Endothelial cell of umbilical vein (primary cell): ENCODE measurements at places on chromosomes 2 and 18.
A peak's percentile ranks its signal among the peaks of the same experiment; 100 is the strongest.

- DNase-seq = no peak
These were observed 55.7 kb downstream of the SNORC start for GRCh38 chr2:232925821-232926156.

DNA sequence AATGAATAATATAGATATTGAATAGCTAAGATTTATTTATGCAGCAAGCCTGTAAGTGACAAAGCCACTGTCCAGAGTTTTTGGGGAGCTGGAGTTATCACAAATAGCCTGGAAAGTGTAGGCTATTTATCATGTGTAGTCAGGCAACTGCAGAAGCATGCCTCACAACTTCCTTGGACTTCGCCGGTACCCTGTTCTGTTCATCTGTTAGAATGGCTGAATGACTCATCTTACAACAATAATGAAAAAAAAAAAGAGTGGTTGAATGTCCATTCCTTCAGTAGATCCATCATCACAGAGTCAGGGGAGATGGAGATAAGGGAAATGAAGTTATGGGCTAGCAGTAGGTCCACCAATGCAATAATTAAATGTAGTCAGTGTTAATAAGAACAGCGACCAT lies 24.0 kb upstream of the ATP5MC3 start:
- peak; percentile 16 for DNase-seq

DNA sequence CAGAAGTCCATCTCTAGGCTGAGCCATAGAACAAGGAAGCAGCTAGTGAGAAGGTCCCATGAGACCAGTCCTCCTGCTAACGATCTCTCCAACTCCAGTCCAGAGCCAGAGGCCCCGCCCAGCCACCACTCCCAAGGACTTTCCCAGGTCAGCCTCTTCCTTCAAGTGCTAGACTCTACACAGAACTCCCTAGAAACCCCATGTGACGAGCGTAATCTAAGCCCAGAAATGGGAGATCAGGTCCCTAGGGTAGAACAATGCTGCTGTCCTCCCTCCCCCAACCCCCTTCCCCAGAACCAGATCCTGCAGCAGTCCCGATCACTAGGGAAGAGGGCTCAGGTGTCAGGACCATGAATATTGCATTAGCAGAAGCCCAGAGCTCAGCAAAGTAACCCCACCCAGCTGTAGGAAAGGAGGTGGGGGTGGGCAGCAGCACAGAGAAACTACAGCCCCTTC lies 6.9 kb downstream of the DCTN1 start:
- no peak for DNase-seq

DNA sequence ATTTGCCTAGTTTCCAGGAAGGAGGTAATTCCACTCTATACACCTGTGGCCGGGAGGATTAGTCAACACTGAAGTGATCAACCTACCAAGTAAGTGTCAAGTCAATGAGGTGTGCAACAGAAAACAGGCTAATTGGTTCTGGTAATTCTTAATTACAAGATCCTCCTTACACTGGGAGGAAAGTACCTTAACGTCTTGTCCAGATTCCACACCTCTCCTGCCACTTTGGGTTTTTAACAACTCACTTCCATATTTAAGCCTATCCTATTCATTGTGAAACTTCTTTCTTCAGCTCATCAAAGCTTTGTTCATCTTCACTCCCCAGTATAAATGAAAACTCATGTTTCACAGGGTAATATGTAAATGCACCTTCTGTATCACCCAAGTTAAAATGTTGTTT lies 22.0 kb upstream of the MAP4K4 start:
- DNase-seq = no peak

DNA sequence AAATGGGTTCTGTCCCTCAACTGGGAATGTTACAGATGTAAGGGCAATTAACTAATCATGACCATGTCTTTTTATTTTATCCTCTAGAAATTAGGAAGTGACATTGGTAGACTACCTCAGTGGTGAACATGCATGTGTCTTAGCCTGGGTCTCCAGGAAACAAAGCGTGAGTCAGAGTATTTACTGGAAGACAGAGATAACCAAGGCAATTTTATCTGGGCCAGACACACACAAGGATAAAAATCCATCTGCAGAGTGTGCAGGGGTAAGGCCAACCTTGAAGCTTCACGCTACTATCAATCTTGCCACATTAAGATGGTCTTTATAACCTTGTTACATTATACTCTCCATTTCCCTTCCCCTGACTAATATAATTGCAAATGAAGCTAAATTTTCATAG lies 487.5 kb downstream of the SUCLG1 start:
- no peak for DNase-seq

DNA sequence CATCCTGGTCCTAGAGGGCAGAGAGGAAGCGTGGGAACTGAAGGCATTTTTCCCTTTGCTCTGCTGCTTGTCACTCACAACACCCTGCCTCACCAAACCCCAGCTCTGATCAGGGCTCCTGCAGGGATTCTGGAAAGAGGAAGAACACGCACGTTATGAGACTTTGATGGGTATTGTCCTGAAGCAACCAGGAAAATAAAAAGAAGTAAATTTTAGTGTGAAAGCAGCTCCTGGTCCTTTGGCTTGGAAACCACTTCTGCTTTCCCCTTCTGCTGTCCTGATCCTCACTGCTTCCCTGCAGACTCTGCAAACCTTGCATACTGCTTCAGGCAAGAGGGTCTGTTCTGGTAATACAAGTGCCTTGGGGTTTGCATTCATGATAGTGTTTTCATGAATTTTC lies 164.1 kb downstream of the SLC8A1 start:
- DNase-seq = no peak

DNA sequence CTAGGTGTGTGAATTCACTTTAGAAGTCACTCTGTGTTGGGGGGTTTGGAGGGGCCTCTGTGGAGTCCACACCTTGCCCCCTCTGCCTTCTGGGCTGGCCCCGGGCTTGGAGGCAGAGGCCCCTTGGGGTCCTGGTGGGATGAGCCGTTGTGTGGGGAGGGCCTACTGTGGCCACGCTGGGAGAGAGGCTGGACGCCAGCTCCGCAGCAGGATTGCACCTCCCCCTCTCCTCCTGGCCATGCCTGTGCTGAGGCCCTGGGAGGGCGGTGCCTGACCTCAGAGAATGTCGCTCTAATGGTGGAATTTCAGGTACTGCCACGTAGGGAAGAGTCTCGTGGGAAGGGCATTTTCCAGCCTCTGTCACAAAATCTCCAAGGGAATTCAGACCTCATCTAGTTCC lies 237.0 kb downstream of the ATAD2B start:
- no peak for DNase-seq

- DNase-seq = no peak
These were observed 3.6 kb upstream of the CHMP3 start for GRCh38 chr2:86566821-86567190.

- no peak for DNase-seq
These were observed 100.3 kb downstream of the ASAP2 start for GRCh38 chr2:9306911-9307310.

GRCh38 chr2:135119582-135119981 lies 67.5 kb downstream of the RAB3GAP1 start:
- DNase-seq = no peak

GRCh38 chr2:38146907-38147307 lies 71.0 kb upstream of the CYP1B1 start:
- peak; percentile 77 for DNase-seq

GRCh38 chr2:109299536-109299935 lies 170.5 kb downstream of the SH3RF3 start:
- DNase-seq = no peak

GRCh38 chr18:61464551-61465142 lies 131.4 kb downstream of the CDH20 start:
- DNase-seq = no peak

- DNase-seq = no peak
These were observed 250.7 kb downstream of the IKZF2 start for GRCh38 chr2:212900715-212901114.

DNA sequence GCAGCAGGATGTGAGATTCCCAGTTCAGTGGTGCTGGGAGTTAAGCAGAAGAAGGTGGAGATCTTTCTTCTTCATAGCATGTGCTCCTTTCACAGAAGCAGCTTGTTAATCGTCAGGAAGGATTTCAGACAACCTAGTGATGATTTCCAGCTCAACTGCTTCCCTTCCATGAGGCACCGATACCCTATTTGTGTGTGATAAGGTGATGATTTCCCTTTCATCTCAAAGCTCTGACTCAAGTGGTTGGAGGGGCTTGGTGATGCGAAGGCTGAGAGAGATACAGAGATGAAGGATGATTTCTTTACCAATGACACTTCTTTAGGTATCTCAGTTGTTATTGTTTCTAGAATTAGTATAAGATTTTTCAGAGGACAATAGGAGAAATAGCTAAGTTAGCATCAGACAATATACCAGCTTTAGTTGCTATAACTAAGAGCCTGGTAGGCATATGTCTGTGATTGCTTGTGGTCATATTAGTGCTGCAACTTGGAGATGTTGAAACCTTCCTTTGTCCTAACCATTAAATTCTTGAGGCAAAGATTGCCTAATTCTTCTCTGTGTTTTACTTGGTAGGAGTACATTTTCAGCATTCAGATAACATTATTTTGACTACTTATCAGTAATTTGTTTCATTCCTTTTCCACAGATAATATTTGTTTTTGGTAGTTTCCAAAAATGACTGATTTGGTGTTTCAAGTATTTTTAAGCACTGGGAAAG lies 111.3 kb downstream of the PLCL1 start:
- DNase-seq = no peak

- DNase-seq = no peak
These were observed 164.8 kb downstream of the MYCN start for GRCh38 chr2:16104949-16105668.

GRCh38 chr2:37838541-37839167 lies 86.4 kb upstream of the RMDN2 start:
- no peak for DNase-seq

DNA sequence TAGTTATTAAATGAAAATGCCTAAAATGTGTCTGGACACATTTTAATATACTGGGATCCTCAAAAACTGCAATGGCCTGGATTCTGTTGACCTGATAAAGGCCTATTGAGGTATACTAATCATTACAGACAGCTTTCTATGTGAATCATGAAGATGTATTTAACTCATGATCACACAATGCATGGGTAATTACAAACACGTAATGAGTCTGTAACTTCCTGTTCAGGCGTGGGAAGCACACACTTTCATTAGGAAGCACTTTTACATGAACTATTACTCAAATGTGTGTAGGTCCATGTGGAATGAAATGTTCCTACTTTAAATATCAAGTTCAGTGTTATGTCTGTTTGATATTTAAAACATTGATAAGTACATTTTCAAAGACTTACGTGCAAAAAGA lies 108.7 kb downstream of the NCKAP5 start:
- peak; percentile 68 for DNase-seq

- no peak for DNase-seq
These were observed 31.0 kb upstream of the GLI2 start for GRCh38 chr2:120704696-120705095.

DNA sequence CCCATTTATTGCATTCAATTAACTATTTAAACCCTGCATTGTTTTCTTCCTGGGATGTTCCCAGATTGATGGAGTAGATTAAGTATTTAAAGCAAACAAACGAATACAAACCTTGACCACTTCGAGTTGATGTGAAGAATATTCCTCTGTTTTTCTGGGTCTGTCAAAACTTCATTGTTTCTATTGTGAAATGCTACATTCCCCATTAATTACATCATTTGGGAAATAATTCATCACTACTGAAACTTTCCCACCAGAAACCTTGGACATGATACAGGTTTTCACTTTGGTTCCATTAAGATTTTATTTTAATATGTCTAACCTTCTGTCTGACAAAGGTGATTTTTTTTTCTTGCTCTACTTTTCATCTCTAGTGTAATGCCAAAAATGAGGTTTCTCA lies 365.1 kb upstream of the ETAA1 start:
- no peak for DNase-seq

GRCh38 chr2:215681799-215682596 lies 246.1 kb upstream of the FN1 start:
- no peak for DNase-seq

DNA sequence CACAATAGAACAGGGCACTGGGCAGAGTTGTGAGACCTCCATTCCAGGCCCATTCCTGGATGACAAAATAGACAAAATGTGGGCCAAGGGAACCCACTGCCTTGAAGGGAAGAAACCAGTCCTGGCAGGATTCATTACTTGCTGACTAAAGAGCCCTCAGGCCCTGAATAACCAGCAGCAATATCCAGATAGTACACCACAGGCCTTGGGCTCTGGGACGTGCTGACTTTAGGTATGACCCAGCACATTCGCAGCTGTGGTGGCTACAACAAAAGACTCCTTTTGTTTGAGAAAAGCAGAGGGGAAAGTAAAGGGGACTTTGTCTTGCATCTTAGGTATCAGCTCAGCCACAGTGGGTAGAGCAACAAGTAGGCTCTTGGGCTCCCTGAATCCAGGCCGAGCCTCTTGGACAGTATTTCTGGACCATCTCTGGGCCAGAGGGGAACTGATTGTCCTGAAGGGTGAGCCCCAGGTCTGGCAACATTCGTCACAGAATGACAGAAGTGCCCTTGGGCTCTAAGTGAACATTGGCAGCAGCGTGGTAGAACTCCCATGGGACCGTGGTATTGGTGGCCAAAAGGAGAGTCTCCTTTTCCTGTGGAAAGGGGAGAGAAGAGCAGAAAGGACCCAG lies 89.9 kb upstream of the CD226 start:
- DNase-seq = no peak

DNA sequence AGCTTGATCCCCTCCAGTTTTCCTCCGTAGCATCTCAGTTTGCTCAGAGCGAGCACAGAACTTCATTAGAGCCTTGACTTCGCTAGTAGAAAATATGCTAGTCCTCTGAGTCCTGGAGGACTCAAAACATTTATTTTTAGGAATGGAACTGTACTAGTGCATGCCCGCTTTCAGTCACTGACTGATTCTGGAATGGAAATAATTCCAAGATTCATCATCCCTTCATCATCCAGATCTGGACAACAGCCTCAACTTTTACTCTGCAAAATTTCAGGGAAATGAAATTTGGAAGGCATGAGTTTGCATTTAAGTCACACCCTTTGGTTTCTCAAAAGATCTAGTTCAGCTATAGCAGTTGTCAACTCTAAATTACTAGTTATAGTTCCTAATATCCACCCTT lies 304.6 kb downstream of the XIRP2 start:
- DNase-seq = no peak

DNA sequence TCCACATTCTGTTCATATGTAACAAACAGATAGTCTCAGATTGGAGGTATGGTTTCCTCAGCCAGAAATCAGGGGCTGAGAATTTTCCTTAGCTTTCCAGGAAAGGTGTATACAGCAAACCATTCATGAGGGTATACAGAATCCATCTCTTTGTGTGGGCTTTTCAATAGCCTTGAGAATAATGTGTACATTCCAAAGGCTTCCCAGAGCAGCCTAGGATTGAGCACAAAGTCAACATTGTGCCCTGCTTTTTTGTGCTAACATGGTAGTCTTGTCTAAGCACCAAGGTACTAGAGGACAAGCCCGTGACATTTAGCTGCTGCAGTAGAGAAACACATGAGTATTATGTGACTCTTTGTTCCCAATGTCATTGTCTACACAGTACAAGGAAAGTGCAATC lies 322.1 kb upstream of the TANK start:
- no peak for DNase-seq

- no peak for DNase-seq
These were observed 366.9 kb upstream of the SPRED2 start for GRCh38 chr2:65799141-65799854.

GRCh38 chr2:8090748-8091700 lies 590.8 kb upstream of the ID2 start:
- no peak for DNase-seq
